ENCODE measurements at places on chromosomes 3 and 15.

DNA sequence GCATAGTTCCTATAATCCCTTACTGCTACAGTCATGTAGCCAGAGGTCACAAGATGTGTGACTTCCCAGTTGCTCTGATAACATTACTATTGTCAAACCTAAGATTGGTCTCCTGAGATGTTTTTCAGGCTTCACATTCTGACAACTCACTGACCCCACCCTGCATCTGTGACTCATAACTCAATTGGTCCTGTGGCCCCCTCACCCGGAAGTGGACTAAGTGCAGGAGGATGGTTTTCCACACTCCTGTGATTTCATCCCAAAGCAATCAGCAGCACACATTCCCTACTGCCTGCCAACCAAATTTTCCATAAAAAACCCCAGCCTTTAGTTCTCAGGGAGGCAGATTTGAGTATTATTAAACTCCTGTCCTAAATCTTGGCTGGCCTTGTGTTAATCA is 564.9 kb upstream of the ZNF385D start:
- DNase-seq, result no peak

GRCh38 chr3:124992041-124992440 is 57.5 kb upstream of the MUC13 start:
- no peak for DNase-seq

DNA sequence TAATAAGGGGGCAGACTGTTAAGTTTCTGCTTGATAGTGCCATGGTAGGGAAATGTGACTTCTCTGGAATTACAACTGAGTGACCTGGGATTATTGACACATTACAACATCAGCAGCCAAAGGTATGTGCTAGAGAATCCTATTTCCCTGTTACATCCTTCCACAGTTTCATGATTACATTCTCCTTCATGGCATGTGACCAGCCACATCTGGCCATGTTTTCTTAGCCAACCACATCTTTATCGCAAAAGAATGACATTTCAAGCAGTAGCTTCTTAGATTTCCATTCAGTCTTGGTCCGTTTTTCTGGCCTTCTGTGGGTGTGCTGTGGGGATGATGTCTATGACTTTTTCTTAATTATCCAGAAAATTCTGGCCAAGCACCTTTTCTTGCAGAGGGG is 45.4 kb upstream of the CTDSPL start:
- DNase-seq, result no peak

GRCh38 chr15:57872281-57873030 is 165.9 kb downstream of the POLR2M start:
- DNase-seq, result no peak

DNA sequence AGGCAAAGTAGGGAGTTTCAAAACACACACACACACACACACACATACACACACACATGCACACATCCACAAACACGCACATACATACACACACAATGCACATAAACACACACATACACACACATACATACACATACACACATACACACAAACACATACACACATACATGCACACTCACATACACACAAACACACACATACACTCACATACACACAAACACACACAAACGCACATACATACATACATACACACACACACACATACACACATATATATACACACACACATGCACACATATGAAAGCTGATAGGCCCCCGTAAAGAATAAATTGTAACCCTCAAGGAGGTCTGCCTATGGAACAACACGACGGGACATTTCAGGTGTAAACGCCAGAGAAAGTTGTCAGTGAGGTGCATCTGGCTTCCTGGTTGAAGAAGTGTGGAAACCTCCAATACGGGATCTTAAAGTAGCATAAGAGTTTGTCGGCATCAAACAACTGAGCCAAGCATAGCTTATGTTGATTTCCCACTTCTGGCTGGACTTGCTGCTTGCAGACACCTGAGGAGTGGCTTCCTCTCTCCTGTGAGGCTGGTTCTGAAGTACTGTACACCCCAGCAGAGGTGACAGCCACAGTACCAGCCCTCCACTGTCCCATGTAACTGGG is 5.8 kb downstream of the RFTN1 start:
- no peak for DNase-seq

GRCh38 chr3:127970966-127971592 is 56.0 kb downstream of the KBTBD12 start:
- DNase-seq, result peak; percentile 73

- DNase-seq, result no peak
Observed at GRCh38 chr3:45169125-45169904, 23.1 kb upstream of the CDCP1 start.

DNA sequence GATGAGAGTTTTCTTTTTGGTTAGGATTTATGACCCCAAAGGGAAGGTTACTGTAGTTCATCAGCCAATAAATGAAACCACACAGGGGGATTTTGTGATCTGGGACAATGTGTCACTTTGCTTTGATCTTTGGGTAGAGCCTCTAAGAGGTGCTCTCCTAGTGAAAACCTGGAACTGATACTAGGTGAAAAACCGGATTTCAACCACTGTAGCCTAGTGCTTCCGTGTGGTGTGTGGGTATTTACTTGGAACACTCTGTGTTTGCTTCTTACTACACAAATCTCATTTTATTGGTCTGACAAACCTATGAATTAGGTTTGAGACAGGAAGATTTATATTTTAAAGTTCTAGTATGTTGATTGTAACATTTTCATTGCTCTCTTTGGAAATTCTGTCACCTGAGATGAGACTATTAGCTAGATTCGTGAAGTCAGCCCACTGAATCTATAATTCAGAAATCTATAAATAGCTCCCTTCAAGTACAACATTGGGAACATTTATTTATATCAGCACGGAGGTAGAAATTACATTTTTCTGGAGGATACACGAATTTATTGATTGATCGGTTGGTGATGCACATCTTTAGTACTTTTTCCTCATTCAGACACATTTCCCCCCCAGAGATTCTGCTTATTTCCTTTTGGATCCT is 119.8 kb downstream of the AKAP13 start:
- DNase-seq, result no peak

DNA sequence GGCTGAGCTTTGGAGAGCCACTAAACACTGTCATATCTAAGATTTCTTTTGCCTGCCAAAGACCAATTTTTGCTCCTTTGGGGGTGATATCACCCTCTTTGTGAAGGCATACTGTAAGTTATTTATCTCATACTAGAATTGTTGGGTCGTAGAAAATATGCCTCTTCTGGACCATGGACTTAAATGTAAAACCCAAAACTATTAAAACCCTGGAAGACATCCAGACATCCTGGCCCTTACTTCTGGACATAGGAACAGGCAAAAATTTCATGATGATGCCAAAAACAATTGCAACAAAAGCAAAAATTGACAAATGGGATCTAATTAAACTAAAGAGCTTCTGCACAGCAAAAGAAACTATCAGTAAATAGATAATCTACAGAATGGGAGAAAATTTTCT is 172.2 kb downstream of the ATG7 start:
- no peak for DNase-seq

DNA sequence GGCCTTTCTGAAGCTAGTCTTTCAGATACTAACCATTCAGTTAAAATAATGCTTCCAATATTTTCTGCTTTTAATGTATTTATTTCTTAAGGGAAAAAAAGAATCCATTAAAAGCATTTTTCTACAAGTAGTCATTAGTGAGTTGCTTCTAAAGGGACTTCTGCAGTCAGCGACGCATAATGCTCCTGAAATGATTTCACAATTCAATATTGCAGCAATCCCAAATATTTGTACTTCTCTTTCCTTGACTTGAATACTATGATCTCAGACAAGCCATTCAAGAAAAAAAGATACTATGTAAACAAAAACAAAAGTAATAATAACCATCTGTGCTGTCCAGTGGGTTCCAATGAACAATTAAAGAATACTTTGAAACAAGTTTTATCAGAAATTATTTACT is 681.0 kb downstream of the DIPK2A start:
- DNase-seq, result no peak

- no peak for DNase-seq
Observed at GRCh38 chr3:18382760-18383369, 42.3 kb downstream of the SATB1 start.

DNA sequence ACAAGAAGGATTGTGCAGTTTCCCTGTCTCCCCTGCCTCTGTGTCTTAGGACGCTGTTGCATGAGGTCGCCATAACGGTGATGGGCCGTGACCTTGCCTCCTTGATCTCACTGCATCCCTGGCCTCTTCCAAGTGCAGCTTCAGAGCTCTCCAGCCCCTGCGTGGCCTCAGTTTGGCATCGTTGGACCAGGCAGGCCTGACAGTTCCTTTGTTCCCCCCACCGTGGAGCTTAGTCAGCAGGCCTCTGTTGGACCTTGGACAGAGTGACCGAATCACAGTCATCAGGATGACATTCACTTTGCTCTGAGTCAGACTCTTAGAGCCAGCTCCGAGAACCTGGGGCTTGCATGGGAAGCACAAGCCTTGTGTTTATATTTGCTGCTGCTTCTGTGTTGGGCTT is 139.4 kb downstream of the OPA1 start:
- peak; percentile 18 for DNase-seq

- DNase-seq, result no peak
Observed at GRCh38 chr15:78342021-78342420, 1.9 kb downstream of the CRABP1 start.

DNA sequence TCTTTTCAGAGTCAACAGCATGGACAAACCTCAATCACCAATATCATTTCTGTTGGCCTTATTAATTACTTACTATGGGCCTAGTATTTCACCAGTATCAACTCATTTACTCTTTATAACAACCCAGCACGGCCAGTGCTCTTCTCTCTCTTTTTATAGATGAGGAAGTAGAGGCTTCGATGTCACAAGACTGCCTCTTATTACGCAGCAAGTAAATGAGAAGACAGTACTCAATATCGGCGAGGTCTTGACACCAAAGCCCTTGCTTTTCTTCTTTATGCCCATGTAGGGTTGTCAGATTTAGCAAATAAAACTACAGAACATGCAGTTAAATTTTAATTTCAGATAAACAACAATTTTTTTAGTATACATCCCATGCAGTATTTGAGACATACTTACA is 99.0 kb upstream of the KCNMB2 start:
- DNase-seq, result no peak

DNA sequence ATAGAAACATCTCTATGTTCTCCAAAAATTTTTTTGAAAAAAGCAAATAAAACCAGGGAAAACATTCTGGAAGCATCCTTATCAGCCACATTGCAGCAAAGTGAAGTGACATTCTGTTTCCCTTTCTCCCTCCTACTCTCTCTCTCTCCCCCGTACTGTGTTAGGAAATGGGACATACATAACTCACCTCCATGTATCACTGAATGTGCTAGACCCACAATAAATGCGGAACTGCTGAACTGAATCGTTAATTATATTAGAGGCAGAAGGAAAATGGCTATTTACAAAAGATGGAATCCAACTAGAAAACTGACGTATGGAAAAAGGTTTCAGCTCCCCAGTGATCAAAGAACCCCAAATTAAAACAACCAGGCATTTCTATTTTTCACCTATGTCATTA is 129.8 kb downstream of the MINAR1 start:
- DNase-seq, result no peak

DNA sequence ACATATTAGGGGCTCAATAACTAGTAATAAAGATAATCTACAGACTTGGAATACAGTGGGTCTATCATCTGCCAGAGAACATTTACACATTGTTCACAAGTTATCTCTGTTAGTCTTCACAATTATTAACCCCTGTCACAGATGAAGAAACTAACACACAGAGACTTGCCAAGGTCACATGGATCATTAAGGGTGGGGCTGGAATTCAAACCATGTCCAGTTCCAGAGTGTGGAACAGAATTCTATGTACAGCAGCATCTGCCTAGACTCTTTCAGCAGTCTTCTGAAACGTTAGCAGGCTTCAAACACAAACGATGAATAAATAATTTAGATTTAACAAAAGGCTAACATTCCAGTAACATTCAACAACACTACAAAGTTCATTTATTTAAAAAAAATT is 673.9 kb upstream of the NR2F2 start:
- no peak for DNase-seq

DNA sequence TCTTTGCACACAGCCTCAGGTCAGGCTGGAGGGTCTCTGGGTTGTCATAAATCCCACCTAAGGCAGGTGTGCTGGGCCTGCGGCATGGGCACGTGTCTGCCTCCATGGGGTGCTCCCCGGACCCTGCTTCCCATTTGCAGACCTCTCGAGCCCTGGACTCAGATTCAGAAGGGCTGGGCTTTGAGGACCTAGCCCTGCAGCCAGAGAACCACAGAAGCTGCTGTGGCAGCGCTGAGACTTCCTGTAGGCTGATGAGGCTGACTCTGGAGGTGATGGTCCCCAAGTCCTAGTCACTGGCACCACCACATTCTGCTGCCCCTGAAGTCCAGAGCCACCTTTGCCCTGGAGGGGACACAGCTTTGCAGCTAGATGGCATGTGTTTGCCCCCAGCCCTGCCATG is 156.4 kb downstream of the LRRC28 start:
- no peak for DNase-seq

DNA sequence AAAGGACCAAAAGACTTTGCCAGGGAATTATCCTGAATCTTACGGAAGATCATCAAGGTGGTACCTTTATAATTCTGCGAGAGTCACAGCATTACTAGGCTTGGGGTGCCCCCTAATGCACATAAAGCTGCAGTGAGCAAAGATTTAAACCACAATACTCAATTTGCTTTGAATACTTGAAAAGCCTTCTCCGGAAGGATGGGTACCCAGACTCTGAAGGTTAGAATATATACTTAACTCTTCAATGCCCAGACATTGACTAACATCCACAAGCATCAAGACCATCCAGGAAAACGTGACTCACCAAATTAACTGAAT is 117.8 kb upstream of the KCNH8 start:
- no peak for DNase-seq

DNA sequence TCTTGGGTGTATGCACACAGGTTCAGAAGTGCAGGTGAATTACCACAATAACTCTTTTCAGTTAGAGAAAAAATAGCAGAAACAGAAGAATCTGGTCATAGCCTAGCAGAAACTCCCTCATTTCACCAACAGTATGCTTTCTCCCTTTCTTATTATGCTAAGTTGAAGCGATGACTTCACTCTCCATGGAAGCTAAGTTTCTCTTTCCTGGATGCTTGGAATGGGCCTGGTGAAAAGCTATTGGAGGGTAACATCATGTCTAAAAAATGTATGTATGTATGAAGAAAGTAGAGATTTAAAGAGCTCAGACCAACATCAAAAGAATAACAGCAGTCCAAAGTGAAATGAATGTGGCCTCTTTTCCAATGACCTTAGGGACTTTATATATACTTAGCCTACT is 145.5 kb downstream of the TIGIT start:
- no peak for DNase-seq

- no peak for DNase-seq
Observed at GRCh38 chr3:87101861-87102625, 111.1 kb upstream of the VGLL3 start.

DNA sequence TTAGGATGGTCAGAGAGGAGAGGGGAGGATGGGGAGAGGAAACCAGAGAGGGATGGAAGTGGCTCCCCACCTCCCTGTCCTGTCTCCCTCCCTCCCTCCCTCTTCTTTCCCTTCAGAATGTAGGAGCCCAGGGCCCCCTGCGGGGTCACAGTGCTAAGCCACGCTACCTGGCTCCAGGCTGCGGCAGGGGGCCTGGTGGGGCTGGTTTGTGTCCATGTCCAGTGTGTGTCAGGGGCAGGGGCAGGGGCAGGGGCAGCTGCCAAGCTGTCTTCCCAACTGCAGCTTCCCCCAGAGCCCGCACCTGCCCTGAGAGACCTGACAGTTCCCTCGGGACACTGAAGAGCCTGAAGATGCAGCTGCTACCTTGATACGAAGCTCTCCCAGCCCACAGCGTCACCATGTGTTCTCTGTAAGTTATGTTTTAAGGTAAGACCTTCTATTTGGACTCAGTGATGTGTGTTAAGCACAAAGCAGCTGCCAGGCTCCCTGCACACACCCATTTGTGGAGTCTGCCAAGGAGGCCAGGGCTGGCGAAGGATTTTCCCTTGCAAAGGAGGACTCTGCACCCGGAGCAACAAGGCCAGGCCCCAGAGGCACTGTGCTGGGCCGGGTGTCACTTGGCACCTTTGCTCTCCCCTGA is 121.8 kb upstream of the SMAD3 start:
- no peak for DNase-seq
